Right atrium auricular region (tissue), 2 donors: ENCODE measurements at places on chromosomes 13 and 19.
A peak's percentile ranks its signal among the peaks of the same experiment; 100 is the strongest.

- DNase-seq = no peak
Observed at GRCh38 chr19:29128203-29128602, 84.7 kb downstream of the UQCRFS1 start.

DNA sequence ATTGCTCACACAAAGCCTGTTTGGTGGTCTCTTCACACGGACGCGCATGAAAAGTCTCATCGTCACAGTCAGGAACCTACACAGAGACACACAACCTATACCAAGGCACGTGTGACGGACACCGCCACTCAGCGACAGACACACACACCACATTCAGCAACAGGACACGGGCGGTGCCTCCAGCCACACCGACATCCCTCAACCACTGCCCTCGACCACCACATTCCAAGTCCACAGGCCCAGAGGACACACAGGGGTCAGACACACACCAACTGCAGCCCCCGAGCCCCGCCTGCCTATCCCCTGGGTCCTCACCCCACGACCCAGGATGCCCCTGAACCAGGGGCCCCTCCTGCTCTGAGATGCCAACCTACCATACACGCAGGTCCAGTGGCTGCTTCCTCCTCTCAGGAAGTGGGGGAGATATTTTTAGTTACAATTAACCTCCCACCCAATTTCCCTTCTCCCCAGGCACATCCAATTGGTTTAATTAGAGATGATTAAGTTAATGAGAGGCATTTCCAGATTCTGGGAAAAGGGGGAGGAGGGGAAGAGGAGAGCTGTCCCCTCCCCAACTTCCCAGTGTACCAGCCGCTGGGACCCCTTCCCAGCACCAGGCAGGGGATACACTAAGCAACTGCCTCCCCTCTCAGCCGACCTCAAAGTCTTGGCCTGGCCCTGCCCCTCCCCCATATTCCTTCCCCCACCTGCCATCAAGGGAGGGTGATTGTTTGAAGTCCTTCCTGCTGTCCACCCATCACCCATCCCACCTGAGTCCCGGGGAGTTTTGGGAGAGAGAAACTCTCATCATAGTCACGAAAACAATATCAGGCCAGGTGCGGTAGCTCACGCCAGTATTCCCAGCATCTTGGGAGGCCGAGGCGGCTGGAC, 20.4 kb downstream of the MEIS3 start:
- no peak for DNase-seq

GRCh38 chr13:101579281-101579802, 126.9 kb downstream of the ITGBL1 start:
- no peak for DNase-seq

DNA sequence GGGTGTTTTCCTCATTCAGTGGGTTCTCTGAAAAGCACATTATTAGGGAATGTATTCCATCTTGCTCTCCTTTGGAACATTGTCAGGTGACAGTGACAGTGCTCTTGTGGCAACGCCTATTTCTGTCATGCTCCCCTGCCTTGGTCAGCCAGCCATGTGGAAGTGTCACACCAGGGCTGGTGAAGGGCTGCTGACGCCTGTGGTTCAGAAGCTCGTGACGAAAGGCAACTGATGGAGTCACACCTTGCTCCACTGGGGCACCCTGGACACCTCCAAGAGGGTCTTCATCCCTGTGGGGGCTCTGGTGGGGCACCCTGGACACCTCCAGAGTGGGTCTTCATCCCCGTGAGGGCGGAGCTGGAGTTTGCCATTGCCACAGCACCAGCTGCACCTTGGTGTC, 68.9 kb upstream of the GPR183 start:
- peak; percentile 68 for DNase-seq

GRCh38 chr19:35556846-35557538, 6.5 kb downstream of the ATP4A start:
- DNase-seq = no peak

GRCh38 chr13:46739447-46740098, 57.4 kb downstream of the ESD start:
- DNase-seq = no peak

GRCh38 chr13:71877256-71877653, 10.3 kb upstream of the DACH1 start:
- no peak for DNase-seq

DNA sequence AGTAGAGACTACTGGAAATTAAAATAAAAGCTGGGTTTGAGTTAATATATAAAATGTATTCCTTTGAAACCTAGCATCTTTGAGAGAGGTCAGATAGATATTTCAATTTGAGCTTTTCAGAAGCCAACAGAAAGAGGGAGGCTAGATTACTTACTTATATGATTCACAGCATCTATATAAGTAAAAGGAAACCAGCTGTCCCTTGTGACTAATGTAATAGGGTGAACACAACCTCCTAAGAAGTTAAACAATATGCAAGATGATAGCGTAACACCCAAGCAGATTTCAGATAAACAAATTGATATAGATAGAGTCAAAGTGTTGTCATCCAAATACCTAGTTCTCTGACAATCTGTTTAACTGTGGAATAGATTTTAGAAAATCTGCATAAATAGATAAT, 393.5 kb upstream of the GPC6 start:
- DNase-seq = no peak

GRCh38 chr19:38657633-38658222, 10.3 kb downstream of the ACTN4 start:
- DNase-seq = no peak

- no peak for DNase-seq
Observed at GRCh38 chr13:109332506-109333499, 453.6 kb downstream of the IRS2 start.

- DNase-seq = no peak
Observed at GRCh38 chr13:42255886-42256285, 16.1 kb upstream of the AKAP11 start.

- DNase-seq = no peak
Observed at GRCh38 chr13:96199315-96199714, 109.4 kb downstream of the HS6ST3 start.

GRCh38 chr13:110984381-110984780, 69.5 kb upstream of the ANKRD10 start:
- DNase-seq = no peak

DNA sequence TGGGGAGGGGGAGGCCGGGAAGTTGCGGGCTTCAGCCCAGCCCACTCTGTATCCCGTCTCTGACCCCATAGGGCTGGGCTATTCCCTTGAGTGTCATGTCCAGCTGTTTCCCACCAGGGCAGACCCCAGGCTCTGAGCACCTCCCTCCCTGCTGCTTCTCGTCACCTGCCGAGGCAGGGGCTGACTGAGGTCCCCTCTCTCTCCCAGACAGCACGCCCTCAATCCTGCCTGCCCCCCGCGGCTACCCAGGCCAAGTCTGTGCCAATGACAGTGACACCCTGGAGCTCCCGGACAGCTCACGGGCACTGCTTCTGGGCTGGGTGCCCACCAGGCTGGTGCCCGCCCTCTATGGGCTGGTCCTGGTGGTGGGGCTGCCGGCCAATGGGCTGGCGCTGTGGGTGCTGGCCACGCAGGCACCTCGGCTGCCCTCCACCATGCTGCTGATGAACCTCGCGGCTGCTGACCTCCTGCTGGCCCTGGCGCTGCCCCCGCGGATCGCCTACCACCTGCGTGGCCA, 625 bp downstream of the F2RL3 start:
- DNase-seq = no peak
